ENCODE measurements at places on chromosomes 7 and 10.

- DNase-seq: no peak
Measured at GRCh38 chr7:101691822-101692384, 62.8 kb upstream of the MYL10 start.

DNA sequence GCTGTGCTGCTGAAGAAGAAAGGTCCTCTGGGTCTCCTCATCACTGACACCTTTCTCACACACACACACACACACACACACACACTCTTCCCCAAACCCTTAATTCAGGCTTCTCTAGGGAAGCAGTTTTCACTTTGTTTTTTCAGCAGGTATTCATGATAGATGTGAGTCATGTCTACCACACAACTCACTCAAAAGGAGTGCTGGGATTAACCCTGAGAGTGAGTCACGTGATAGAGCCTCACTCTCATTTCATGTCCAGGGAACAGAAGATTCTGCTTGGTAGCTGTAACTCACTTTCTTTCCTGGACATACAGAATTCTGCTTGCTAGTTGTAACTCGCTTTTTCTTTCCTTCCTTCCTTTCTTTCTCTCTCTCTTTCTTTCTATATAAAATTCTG lies 45.4 kb downstream of the VIM start:
- no peak for DNase-seq

DNA sequence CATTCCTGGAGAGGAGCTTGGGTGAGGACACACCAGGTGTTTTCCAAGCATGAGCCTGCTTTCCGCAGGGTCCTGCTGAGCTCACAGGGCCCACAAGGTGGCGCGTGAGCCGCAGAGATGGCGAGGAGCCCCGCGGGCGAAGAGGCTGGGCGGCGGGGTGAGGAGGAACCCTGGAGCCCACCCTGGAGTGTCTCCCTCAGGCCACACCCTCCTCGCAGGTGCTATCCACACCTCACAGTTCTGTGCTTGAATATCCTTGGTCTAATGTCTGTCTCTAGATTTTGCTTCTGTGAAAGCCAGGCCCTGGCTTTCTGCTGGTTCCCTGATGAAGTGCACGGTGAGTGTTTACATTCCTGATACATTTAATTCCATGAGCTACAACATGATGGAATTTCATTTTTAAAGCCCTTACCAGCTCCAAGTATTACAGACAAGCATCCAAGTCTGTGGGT lies 433.6 kb downstream of the ACTR3B start:
- DNase-seq: no peak

DNA sequence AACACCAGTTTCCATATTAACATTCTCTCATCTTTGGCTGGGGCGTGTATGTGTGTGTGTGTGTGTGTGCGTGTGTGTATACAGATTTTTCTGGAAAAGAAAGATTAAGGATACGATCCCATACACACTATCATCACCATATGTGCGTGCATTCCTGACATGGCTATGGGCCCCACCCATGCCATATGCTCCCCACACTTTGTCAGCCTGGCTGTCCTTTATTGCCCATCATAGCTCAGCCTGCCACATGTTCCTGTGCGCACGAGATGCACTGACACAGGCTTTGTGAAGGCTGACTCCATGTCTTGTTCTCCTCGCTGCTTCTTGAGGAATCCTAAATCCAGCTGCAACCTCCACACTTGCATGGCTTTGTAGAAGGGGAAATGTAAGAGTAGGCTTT lies 984.1 kb downstream of the LRMDA start:
- DNase-seq: no peak

- no peak for DNase-seq
Measured at GRCh38 chr7:44625526-44626471, 19.4 kb downstream of the OGDH start.

DNA sequence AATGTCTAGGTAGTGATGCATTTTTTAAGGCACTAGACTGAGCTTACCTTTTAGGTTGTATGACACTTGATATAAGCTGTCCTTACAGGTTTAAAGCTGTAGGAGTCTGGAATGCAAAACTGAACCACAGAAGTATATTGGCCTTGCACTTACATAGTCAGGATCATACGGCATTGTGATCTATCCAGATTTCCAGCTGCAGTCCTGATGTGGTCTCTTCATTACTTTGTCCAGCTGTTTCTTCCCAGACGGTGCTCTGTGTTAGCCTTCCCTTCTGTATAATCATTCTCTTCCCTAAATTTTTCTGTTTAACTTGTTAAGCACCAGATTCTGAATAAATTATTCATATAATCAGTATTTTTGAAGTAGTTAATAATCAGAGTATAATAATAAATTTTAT lies 67.1 kb downstream of the AUTS2 start:
- no peak for DNase-seq

- DNase-seq: no peak
Measured at GRCh38 chr7:94354953-94355352, 39.7 kb upstream of the COL1A2 start.

DNA sequence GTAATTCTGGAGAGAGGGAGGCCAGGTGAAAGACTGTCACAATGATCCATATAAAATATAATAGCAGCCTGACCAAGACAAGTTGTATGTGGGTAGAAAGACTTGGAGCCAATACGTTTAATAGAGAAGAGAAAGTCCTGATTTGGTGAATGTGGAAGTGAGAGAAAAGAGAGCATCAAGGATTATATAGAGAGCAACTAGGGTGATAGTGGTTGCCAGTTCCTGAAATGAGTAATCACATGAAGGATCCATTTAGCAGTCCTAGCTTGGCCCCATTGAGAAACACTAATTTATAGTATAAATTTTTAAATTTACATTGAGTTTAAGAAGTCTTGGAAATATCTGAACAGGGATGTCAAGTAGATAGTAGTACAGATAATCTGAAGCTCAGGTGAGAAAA lies 74.0 kb downstream of the AASS start:
- no peak for DNase-seq

DNA sequence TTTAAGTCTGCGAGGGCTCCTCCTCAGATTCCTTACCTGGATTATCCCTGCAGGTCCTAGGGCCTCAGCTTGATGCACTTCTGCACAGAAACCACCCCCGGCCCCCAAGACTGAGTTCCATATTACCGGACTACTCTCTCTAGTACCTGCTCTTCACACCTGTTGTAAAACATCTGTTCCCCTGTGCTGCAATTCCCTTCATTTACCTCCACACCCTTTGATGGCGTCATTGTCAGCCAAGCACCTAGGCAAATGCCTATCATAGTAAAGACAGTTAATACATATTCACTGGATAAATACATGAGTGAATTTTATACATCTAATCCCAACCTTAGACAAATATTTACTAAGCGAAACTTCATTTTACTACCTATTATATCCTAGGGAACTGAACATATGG lies 275.5 kb downstream of the PLXDC2 start:
- no peak for DNase-seq

DNA sequence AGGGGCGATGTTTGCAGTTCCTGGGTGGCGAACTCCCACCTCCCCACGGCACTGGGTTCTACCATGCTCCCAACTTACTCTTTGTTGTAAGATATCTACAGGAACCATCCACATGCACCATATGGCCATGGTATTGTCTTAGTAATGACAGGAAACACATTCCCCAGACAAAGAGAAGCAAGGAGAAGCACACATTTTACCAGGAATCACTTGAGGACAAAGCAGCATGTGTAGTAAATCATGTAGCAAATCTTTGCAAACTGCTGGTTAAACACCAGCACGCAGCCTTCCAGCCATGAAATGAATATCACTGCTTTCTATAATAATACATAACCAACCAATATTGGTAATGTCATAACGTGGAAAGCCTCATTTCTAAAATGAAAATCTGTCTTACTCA lies 101.2 kb downstream of the NRP1 start:
- DNase-seq: no peak

DNA sequence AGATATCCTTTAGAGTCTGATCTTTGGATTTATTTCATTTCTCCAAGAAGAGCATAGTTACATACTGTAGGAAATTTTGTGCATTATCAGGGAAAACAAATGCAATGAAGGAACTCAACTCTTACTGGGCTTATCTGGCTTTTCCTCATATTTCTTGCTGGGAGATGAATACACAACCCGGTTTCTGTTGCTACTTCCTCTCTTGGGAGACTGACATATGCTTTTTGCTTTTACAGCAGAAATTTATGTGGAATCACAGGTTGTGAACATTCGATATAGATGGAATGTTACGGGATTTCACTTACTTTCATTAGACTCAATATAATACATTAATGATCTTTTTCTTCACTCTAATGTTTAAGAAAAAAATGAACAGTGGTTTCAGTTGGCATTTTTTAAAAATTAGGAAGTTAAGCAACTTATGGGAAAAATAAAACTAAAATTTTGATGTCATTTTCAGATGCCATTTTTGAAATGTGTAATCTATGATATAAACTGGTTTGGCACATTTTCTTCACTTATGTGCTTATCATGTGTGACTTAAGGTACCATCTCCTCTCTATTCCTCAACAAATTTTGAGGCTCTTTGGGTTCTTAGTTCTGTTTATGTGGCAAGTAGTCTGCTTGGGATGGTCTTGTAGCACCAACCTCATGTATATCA lies 7.1 kb downstream of the SND1 start:
- no peak for DNase-seq

- peak; percentile 83 for DNase-seq
Measured at GRCh38 chr10:78657163-78657861, 411.5 kb upstream of the ZMIZ1 start.

- peak; percentile 80 for DNase-seq
Measured at GRCh38 chr10:77428691-77429395, 208.8 kb downstream of the KCNMA1 start.

DNA sequence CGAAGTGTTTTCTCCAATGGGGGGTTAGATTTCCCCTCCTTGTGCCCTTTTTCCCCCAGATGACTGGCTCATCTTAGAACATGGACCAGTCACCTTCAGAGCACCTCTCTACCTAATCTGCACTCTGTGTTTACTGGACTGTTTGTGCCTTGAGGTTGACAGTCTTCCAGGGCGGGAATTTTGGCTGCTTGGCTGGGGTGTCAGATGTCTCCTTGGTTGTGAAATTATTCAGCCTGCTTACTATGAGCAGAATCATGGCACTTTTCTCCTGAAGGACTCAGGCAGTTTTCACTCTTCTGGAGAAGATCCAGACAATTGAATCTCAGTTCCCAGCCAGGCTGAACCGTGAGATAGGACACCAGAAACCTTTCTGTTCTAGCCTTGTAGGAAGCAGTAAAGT lies 60.3 kb upstream of the NFKB2 start:
- DNase-seq: no peak

DNA sequence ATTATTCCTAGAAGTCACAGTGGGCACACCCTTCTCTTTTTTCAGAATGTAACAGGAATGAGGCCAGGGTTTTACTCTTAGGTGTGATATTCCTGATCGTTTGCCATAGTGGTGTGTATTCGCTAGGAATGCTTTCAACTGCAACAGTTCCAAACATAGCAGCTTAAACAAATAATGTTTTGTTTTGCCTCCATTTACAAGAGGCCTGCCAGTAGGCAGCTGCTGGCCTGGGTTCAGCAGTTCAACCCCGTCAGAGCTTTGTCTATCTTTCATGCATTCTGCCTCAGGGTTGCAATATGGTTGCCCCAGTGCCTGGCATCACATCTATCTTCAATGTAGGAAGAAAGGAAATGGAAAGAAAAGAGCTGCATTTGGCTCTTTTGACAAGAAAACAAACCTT lies 21.7 kb upstream of the RET start:
- no peak for DNase-seq

GRCh38 chr10:124518366-124518765 lies 56.7 kb downstream of the LHPP start:
- no peak for DNase-seq

- peak; percentile 6 for DNase-seq
Measured at GRCh38 chr7:44289341-44290251, 35.8 kb downstream of the CAMK2B start.

- DNase-seq: no peak
Measured at GRCh38 chr7:122068999-122069398, 75.0 kb downstream of the AASS start.

DNA sequence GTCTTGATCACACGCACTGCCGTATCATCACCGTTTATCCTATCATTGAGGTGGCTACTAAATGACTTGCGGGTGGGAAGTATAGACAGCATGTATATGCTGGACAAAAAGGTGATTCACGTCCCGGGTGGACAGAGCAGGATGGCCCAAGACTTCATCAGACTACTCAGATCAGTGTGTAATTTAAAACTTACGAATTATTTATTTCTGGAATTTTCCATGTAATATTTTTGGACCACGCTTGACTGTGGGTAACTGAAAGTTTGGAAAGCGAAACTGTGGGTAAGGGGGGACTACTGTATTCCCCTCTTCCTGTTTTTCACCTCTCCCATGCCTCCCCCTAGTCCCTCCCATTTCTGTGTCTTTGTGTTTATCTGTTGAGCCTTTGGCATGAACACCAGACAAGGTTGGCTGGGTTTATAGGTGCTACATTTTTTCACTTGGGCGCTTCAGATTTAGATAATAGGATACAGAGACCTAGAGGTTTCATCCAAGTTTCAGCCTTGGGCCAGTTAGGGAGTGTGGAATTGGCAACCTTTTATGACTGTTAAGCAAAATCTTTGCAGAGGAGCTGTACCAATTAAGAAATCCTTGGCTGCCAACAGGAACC lies 55.8 kb downstream of the RBM20 start:
- DNase-seq: no peak

DNA sequence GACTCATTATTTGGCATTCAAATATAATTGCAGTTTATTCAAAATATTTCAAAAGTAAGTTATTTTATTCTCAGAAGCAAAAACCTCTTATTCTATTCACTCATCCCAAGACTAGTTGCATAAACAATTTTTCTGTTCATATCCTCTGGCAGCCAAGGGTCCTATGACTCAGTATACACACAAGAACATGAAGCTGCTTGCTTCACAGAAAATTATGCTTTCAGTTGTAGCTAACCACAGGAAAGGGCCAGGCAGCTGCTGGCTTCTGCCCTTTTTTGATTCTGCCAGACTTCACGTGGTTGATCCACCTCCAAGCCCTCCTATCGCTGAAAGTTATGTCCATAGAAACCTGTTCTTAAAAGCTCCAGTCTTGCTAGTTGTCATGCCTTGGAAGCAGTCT lies 108.8 kb downstream of the ABCA13 start:
- no peak for DNase-seq

- DNase-seq: no peak
Measured at GRCh38 chr7:26153241-26153822, 1.3 kb downstream of the NFE2L3 start.

DNA sequence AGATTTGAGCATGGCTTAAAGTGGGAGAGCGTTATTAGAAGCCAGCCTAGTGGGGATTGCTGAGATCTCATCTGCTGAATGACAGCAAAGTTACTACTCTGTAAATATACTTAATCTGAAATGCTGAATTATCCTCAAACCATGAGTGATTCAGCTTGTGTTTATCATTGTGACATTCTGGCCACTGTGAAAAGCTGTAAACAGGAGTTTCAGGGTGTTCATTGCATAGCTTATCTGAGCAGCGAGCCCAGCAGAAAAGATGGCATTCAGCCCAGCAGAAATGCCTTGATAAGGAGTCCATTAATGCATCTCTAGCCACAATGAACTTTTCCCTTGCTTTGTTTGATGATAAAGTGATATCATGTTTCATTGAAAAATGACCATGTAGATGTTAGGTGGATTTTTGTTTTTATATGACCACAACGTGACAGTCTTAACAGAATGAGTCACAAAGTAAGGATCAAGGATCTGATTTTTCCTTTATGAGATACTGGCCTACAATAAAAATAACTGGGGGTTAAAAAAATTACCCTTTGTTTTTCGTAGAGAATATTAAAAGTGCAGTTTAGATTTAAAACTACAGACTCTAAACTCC lies 7.8 kb downstream of the TES start:
- DNase-seq: no peak
